ENCODE measurements at places on chromosomes 7 and 10. TPM values are rescaled to one million over a fixed set of nuclear protein-coding genes. Genes with fewer than 3 reads are reported as not detected.

DNA sequence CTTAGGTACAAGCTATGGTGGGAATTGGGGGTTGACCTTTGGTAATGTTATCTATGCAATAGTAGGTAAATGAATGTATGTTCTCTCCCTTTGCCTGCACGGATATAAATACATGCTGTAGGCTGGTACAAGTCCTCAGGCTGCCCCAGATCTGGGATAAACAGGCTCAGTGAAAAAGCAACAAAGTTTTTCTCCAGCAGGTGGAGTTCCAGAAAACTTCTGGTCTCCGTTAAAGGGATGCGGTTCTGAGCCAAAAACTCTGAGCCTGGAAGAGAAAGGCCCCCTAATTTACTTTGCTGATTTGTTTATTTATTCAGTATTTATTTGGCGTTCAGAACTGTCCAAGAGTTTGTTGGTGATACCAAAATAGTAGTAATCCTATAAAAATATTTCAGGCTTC is 204.7 kb downstream of the ADRA2A start:
- no peak for DNase-seq

DNA sequence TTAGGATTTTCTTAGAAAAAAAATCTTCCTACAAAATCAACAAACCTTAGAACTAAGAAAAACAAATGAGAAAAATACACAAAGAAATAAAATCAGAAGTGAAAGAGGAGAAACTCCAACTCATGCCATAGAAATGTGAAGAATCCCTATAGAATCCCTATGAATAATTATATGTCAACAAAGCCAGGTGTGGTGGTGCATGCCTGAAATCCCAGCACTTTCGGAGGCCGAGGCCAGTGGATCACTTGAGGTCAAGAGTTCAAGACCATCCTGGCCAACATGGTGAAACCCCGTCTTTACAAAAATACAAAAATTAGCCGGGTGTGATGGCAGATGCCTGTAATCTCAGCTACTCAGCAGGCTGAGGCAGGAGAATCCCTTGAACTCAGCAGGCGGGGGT is 27.1 kb downstream of the ACSM6 start:
- DNase-seq = no peak

DNA sequence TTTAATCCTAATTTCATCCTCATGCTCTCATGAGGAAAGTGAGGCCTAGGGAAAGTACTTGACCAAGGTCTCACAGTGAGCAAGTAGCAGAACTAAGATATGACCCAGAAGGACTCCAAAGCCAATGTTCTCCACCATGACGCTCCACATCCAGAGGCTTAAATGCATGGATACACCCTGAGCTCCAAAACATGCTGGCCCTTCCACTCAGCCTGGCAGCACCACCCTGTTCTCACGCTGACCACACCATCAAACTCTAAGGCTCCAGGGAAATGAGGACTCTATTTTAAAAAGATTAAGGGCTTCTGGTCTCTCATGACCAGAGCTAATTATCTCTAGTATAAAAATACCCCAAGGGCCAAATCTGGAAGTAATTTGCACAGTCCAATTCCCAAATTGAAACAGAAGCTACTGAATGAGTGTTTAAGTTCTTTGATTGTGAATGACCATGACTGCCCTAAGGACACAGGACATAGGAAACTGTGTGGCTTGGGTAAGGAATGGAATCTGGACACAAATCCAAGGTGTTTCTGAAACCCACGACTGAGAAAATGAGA is 71.1 kb upstream of the ABLIM1 start:
- no peak for DNase-seq

- no peak for DNase-seq
Observed at GRCh38 chr7:47503281-47503680, 78.6 kb downstream of the TNS3 start.

DNA sequence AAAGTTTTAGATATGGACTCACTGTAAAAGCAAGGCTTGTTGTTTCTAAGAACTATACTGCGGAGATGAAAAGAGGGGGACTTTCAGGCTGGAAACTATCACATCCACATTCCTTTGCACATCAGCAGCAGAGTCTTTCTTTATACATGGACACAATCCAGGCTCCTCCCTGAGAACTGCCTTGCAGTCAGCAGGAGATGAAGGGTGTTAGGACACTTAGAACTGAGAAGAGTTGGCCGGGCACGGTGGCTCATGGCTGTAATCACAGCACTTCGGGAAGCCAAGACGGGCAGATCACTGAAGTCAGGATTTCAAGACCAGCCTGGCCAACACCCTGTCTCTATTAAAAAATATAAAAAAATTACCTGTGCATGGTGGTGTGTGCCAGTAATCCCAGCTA is 9.7 kb upstream of the GARS1 start:
- no peak for DNase-seq

- no peak for DNase-seq
Observed at GRCh38 chr7:50678586-50678985, 104.1 kb downstream of the GRB10 start.

GRCh38 chr10:105797234-105797890 is 1156.3 kb downstream of the SORCS3 start:
- DNase-seq = no peak

DNA sequence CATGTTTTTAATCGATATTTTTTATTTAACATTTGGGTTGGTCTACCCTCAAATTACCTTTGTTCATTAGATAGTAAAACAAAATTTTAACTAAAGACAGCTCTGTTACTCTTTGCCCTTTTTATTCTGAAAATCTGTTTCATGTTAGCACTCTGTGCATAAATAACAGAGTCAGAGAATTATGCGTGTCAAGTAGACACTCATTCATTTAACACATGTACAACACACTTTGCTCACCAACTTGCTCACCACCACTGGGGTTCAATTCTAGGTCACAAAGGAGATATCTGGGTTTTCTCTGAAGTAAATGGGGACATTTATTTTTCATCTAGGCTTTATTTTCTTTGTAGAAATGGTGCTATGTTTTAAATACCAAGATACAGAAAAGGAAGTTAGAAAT is 457.4 kb upstream of the SEMA3D start:
- DNase-seq = no peak

DNA sequence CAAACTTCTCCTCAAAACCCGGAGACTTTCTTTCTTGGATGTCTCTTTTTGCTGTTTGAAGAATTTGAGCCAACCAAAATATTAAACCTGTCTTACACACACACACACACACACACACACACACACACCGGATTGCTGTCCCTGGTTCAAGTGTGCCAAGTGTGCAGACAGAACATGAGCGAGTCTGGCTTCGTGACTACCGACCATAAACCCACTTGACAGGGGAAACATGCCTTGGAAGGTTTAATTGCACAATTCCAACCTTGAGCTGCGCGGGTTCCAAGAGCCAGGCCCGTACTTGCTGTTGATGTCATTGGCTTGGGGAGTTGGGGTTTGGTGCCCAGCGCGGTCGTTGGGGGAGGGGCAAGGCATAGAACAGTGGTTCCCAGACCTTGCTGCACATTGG is 1.7 kb downstream of the EGFR start:
- DNase-seq = no peak

Gene KCNH2
- total RNA-seq = not detected

Gene SEMA3E
- total RNA-seq = not detected
